DMS53 (cell line): ENCODE measurements at places on chromosomes 6 and 20.

GRCh38 chr6:13688692-13689196, 22.9 kb downstream of the RANBP9 start:
- DNase-seq: no peak

DNA sequence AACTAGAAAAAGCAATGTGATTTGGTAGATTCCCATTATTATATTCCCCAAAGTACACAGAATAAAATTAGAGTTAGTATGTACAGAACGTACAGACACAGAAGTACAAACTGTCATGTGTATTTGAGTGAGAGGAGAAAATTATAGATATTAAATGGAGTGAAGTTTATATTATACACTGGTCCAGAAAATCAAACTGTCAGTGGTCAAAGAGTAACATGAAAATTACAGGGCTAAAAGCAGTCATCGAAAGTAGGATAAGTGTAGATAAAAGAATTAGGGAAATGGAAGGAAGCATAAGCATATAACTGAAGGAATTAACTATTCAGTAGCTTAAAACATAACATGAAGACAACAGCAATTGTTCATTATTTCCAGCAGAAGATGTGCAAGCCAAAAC, 30.3 kb downstream of the SEL1L2 start:
- no peak for DNase-seq

- DNase-seq: no peak
Measured at GRCh38 chr20:23570178-23570760, 2.0 kb upstream of the CST9L start.

DNA sequence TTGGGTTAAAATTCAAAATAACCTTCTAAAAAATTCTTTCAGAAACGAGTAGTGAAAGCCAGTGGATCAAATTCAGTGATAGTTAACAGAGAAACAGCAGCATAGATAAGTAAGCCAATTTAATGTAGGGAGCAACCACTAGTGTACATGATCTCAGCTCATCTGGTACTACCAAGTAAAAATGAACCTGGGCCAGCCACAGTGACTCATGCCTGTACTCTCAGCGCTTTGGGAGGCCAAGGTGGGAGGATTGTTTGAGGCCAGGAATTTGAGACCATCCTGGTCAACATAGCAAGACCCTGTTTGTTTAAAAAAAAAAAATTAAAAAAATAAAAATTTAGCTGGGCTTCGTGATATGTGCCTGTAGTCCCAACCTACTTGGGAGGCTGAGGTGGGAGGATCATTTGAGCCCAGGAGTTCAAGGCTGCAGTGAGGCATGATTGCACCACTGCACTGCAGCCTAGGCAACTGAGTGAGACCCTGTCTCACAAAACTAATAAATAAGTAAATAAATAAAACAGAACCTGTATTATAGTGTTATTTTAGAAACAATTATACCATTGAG, 32.4 kb downstream of the CBFA2T2 start:
- peak; percentile 45 for DNase-seq

GRCh38 chr6:11975353-11975977, 36.6 kb upstream of the HIVEP1 start:
- DNase-seq: no peak

- no peak for DNase-seq
Measured at GRCh38 chr20:63655249-63655648, 2.0 kb upstream of the STMN3 start.

DNA sequence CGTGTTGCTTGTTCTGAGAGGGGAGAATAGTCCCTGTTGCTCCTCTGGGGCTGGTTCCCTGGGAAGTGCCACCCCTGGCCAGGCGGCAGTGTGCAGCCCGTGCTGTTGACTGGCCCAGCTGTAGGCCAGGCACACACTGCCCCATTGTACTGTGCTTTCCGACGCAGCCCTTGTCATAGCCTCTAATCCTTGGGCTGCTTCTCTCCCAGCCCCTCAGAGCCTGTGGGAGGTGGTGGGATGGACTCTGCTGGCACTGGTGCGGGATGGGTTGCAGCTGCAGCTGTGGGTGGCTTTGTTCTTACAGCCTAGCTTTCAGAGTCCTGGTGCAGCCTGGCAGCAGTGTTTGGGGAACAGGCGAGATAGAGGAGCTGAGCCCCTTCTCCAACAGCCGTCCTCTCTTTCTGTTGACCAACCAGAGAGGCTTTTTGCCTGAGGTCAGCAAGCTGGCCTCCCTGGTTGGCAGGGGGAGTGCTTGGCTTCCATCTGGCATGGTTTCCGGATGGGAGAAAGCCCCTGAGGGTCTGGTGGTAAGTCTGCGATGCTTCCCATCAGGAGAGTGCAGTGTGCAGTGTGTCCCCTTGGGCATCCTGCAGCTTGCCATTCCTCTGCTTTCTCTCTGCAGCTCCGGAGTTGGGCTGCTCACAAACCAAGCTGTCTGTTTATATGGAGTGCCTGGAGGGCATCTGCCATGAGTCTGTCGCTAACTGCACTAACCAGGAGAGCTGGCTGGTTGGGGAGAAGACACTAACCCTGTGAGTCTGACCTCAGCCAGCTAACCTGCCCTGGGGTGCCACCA, 12.1 kb downstream of the TJAP1 start:
- no peak for DNase-seq

- no peak for DNase-seq
Measured at GRCh38 chr20:39067526-39068216, 105.5 kb downstream of the DHX35 start.

- DNase-seq: peak; percentile 39
Measured at GRCh38 chr6:167851370-167851952, 24.8 kb downstream of the AFDN start.

DNA sequence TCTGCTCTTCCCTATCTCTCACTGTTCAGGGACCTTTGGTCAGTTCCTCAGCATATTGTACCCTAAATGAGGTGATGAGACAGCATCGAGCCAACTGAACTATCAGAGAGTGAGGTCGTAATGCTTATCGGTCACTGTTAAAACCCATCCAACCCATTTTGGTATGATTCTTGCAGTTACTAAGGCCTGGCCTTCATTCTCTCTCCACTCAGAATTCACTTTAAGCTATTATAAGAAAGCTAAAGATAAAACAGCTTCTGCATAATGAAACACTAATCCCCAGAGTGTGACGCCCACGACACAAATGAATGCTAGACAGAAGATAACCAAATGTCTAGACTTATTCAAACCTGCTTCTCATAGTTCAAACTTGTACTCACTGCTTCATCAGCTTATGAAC, 175.8 kb downstream of the GMPR start:
- no peak for DNase-seq

DNA sequence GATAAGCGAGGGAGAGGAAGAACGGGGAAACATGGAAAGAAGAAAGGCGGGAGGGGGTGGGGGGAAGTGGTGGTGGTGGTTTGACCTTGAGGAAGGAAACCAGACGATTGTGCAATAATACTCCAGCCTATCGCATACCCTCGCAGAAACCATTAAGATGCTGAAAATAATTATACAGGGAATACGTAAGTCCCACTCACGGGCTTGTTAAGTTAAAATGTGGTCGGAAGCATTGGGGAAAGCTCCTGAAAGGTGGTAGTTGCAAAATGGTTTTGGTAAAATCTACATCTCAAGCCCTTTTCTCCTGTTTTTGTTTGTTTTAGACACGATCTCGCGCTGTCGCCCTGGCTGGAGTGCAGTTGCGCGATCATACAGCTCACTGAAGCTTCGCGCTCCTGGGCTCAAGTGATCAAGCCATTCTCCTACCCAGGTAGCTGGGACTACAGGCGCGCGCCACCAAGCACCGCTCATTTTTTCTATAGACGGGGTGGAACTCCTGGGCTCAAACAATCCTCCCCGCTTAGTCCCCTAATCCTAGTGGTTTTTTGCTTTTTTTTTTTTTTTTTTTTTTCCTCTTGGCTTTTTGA, 128.9 kb upstream of the ZNF184 start:
- no peak for DNase-seq

- DNase-seq: no peak
Measured at GRCh38 chr20:10636326-10636818, 37.4 kb downstream of the JAG1 start.

GRCh38 chr6:132115714-132116366, 164.7 kb upstream of the CCN2 start:
- no peak for DNase-seq

GRCh38 chr6:31402324-31403282, 792 bp upstream of the MICA start:
- peak; percentile 75 for DNase-seq

DNA sequence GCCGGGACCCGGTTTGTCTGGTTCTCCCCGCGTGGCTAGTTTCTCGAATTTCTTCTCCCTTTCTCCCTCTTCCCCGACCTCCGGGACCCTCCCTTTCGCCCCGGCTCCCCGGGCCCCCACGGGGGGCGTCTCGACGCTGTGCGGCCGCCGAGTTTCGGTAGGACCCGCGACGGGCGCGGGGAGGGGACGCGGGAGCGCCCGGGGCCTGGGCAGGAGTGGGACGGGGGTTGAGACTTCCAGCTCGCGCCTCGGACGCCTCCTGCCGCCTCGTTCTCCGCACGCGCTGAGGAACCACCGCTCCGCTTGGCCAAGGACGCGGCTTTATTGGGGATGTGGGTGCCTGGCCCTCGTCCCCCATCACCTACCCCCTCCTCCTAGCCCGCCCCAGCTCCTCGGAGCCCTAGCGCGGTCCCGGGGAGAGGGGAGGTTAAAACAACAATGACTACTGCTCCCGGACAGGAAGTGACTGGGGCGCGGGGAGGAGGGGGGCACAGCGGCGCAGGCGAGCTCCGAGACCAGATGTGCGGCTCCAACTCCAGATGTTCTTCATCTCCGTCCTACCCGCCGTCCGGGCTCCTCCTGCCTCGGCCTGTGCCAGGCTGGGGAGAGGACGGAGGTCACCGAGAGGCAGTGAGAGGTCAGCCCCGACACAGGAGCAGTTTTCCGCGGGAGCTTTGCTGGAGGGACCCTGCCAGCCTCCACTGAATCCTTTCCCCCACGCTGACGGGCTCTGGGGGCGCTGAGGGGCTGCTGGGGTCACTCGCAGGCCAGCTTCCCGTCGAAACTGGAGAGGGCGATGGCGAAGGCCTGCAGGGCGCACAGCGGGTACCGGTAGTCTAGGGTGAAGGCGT, 917 bp upstream of the TEAD3 start:
- peak; percentile 82 for DNase-seq

DNA sequence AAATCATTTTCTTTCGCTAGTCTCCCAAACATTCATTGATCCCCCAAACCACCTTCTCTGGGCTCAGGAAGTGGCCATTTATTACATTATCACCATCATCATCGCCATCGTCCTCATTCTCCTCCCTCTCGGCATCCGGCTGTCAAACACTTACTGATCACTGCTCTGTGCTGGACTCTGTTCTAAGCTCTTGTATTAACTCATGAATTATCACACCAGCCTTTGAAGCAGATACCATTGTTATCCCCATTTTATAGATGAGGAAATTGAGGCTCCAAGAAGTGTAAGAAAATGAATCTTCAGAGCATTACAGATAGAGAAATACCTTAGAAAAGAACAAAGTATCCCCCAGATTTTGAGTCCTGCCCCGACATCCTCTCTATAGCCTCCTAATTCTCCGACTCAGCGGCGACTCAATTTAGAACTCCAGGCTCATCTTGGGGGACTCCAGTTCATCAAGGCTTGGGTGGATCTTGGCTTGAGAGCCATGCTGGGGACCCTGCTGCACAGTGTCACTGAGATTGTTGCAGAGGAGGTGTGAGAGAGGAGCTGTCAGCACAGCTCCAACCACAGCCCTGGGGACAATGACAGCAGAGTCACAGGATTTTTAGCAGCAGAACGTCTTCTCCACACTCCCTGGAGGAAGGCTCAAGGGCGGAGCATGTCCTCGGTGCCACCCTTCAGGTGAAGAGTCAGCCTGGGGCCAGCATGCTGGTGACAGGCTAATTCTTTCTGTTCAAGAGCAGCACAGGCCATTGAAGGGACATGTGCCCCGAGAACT, 6.6 kb upstream of the EEF1E1 start:
- peak; percentile 12 for DNase-seq

DNA sequence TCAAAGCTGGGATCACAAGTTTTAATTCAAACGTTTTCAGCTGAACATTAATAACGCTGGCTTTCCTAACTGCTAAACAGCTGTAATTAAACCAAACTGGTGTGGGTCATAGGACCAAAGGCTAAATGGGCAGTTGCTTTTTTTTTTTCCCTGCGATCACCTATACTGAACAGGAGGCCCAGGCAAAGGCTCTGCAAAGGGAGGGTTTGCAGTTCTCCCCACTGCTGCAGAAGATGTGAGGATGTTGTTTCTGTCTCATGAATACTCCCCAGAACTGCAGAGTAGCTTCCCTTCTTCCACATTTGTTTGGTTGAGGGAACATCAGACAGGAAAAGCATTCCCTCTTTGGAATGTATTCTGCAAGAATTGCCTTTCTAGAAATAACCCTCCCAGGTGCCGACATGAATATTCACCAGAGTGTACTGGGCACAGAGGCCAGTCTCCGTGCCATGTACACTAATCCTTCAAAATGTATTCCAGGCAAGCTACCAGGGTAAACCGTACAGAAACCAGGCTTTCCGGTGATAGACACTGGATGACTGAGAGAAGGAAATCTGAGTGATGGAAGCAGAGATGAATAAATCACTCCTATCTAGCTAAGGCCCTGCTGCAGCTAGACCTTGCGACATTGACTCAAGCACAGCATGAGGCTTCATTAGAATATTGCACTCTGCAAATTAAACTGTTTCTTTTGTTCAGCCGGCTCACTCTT, 370.1 kb downstream of the BTBD9 start:
- DNase-seq: no peak

DNA sequence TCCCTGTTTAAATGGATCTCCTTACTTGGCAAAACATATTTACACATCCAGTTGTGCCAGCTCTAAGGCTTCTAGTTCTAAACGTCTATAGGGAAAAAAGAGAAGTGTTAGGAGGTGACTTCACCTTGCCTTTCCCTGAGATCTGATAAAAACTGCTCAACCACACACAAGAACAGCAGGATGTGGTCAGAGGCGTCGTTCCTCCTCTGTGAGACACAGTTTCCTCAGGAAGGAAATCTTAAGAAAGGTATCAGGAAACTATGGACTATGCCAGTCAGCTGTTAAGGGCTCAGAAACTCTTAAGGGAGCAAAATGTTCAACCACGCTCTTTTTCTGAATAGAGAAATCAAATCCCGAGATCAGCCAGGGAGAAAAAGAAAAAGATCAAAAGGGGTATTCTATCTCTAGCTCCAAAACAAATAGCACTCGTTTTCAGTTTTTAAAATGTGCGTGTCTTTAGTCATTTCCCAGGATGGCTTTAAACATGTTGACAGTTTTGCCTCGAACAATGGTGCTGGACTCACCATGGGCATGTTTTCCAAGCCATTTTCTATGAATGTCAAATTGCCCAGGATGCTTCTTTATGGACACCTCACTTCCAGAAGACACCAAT, 154.5 kb downstream of the HACE1 start:
- no peak for DNase-seq

DNA sequence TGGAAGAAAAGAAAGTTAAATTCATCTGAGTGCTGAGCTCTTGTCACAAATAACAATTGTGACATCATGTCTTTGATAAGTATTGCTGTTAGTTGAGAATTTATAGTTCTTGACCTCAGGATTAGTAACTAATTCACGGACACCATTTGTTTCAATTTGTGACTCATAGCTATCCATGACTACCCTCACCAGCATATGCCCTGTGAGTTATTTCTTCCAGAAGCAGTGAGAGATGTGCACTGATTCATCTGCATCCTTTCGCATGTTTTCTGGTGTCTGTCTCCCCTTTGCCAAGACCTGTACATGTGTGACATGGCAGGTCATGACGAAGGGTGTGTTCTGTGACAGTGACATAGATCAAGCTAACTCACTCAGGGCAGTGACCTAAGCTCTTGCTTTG, 86.9 kb downstream of the SOBP start:
- no peak for DNase-seq
